ENCODE measurements at places on chromosomes 2 and 18.

- DNase-seq: no peak
Observed at GRCh38 chr2:24253303-24253919, 78.6 kb downstream of the FAM228A start.

- no peak for DNase-seq
Observed at GRCh38 chr2:160657196-160657595, 163.6 kb upstream of the RBMS1 start.

- no peak for DNase-seq
Observed at GRCh38 chr2:163466331-163467250, 269.2 kb downstream of the FIGN start.

- DNase-seq: no peak
Observed at GRCh38 chr18:52333860-52334259, 6.1 kb upstream of the DCC start.

GRCh38 chr2:79219383-79219988, 59.9 kb upstream of the REG3A start:
- DNase-seq: no peak

- no peak for DNase-seq
Observed at GRCh38 chr2:121828281-121828731, 72.9 kb downstream of the TSN start.

- no peak for DNase-seq
Observed at GRCh38 chr2:135965756-135966155, 19.7 kb downstream of the DARS1 start.

GRCh38 chr2:158497486-158497885, 40.7 kb downstream of the PKP4 start:
- DNase-seq: no peak

DNA sequence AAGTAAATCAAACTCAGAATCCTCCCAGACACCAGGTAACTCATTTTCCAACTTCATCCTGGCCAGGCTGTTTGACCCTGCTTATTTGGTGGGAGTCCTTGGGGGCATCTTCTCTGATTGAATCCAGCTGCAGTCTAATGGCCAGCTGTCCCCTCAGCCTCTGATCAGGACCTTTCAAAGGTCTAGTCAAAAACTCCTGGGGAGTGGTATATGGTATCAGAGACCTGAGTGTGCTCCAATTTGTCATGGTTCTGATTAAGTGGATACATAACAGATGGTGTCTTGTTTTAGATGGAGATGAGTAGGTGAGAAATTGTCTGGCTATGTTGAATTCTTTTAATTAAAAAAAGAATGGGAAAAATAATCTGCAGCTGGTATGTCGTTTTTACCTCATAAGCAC, 842.6 kb upstream of the ACVR2A start:
- no peak for DNase-seq

- DNase-seq: no peak
Observed at GRCh38 chr2:10022966-10023662, 20.2 kb upstream of the KLF11 start.

- DNase-seq: no peak
Observed at GRCh38 chr2:240672701-240673190, 9.9 kb downstream of the AQP12B start.

GRCh38 chr2:239318790-239319661, 81.8 kb downstream of the HDAC4 start:
- no peak for DNase-seq

DNA sequence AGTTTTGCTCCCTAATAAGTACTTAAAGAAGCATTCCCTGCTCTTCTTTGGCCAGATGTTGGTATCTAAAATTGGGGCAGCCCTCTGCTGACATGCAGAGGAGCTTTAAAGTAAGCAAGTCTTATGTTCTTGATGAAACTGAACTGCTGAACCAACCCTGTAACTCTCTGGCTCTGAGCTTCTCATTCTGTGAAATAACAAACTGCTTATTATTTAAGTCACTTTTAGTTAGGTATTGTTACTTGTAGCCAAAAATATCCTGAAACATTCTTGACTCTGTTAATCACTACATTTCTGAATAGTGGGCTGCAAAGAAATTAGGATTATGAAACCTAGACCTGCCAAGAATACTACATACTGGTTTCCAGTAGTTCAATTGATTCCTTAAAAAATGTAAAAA, 15.5 kb downstream of the PPP3R1 start:
- no peak for DNase-seq

DNA sequence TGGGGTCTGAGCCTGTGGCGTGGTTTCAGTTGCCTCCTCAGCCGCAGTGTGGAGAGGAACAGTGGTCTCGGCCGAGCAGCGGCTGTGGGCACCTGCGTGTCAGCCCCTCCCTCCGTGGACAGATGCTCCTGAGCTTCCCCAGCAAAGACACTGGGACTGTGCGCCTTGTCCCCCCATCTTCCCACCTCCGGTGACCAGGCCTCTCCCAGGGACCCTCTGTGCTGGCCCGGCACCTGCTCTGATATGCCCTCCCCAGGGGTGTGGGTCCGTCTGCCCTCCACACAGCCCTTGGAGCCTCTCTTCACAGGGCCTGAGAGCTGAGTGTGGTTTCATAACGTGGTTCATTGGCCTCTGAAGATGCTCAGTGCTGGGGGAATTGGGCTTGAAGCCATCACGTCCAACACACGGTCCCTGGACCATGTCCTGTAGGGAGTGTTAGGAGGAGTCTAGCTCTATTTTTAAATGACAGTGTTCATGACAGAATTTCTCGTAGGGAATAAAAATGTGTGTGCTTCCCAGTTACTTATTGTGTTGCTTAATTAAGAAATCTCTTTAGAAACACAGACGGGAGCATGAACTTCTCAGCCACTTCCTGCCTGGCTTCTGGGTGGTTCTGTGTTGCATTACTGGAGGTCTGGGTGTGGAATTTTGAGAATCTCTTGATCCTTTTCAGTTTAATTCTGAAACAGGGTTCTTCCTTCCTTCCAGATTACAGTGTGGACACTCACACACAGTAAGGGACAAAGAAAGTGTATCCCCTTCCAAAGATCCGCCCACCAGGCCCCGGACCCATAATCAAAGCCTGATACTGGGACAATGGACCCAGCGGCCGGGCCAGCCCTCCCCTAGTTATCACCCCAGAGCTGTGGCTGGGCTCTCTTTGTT, 110.7 kb downstream of the NFATC1 start:
- DNase-seq: no peak

DNA sequence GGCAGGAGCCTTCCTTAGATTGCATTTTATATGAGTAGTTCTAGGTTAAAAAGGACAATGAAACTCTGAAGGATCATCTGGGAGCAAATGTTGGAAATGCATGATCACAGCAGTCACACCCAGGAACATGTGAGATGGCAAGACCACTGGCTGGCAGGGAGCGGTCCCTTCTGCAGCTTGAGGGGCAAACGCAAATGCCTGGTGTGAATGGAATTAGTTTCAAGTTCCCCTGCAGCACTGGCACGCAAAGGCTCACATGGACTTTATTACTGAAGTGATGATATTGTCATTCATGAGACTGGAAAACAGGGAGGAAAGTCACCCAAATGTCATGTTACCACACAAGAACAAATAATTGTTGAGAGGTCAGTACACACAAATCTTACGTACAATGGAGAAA, 223.3 kb downstream of the FBXO15 start:
- no peak for DNase-seq

GRCh38 chr2:32064021-32064601, 755 bp downstream of the SPAST start:
- DNase-seq: no peak

- no peak for DNase-seq
Observed at GRCh38 chr2:234496055-234496834, 636 bp downstream of the ARL4C start.

DNA sequence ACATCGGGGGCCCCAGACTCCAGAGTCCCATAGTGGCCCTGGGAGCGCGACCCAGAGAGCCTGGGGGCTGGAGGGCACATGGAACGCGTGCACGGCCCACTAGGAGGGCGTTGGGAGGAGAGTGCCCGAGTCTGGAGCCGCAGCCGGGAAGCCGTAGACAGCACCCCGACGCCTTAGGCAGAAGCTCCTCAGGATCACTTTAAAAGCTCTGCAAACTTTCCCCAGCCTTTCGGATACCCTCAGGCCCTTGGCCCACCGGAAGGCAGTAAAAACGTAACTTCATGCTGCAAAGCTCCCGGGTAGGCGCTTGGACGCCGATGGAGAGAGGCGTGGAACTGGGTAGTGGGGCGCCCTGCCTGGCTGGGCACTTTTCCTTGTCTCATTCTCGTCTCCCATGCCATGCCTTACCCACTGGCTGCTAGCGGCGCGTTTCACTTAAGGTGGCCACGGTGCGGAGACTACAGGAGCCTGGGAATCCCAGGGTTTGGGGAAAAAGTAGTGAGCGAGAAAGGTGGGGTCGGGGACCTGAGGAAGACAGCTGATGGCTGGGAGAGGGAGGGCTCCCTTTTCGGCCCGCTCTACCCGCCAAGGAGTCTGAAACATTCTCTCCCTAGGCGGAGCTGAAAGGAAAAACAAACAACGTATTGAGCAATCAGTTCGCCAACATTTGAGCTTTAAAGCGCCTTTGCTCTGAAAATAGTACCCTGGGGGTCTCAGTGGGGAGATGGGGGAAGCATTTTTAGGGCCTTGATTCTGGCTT, 141.8 kb downstream of the MEIS1 start:
- no peak for DNase-seq

GRCh38 chr2:97005353-97005752, 19.0 kb upstream of the FAM178B start:
- DNase-seq: no peak

DNA sequence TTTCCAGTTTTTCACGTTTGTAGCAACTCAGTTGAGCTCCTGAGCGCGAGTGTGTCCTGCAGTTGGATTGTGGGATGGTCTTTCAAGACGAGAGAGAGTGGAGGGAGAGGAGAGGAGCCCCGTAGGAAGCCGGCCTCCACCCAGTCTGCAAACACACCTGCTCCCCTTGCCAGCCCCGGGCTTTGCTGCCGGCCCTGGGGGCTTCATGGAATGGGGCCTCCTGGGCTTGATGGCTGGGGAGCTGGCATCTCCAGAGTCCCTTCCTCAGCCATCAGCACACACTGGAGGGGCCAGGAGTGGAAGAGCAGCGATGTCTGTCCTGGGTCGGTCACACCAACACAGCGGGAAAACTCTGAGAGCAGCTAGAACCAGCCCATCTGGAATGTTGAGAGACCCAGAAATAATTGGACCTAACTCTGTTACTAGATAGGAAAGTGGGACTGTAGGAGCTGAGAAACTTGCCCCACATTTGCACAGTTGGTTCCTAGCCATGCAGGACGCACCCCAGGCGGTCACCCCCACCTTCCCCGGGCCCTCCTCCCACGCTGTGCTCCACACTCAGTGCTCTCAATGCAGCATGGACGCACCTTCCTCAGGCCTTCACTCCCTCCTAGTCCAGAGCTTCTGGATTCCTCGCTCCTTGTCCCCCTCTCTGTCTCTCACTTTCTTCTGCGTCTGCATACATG, 69.6 kb downstream of the PTGR3 start:
- DNase-seq: no peak

- DNase-seq: no peak
Observed at GRCh38 chr2:88845772-88846661, 154.5 kb downstream of the RPIA start.

DNA sequence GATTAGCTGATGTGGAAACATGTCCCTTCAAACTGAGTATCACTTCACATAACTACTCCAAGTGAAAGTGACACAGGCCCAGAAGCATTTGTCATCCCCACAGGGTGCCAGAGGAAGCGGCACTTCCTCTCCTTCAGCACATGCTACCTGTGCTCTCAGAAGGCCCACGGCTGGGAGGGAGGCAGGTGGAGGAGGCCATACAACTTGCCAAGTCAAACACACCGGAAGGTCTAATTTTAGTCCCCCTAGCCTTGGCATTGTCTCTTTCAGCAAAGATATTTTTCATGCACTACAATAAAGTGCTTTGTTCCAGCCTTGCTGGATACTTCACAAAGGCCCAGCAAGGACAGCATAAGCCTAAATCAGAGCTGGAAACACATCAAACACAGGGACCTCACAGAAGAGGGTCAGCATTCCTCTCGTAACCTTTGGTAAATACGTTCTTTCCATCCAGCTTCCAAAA, 38.0 kb downstream of the VSNL1 start:
- no peak for DNase-seq

- no peak for DNase-seq
Observed at GRCh38 chr2:64426183-64426952, 27.6 kb upstream of the LGALSL start.

DNA sequence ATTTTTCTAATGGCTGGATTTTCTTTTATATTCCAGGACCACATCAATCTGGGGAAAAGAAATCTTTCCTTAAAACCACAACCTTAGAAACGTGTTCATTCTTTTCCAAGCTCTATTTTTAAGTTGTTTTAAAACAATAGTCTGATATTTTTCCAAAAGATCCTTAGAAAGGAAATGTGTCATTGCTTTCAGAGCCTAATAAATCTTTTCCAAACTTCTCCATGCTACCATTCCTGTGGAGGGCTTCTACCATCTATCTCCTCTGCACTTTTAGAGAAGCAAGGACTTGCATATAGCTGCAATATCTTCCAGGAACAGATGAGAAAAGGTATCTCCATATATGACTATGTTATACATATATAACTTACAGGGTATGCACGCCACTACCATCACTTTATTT, 21.2 kb downstream of the WDFY1 start:
- no peak for DNase-seq

GRCh38 chr2:230898016-230898712, 26.9 kb downstream of the GPR55 start:
- no peak for DNase-seq

DNA sequence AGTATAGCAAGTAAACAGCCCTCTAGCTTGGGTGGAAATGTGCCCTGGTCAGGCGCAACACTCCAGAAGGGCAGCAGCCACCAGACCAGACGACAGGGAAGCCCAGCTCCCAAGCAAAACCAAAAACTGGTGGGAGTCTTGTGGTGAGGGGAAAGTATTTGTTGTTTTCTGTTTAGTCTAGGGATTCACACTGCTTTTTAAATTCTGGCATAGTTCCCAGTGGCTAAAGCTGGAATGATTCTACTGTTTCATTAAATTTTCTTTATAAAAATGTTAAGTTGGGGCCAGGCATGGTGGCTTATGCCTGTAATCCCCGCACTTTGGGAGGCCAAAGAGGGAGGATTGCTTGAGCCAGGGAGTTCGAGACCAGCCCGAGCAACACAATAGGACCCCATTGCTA, 38.5 kb downstream of the MERTK start:
- no peak for DNase-seq

DNA sequence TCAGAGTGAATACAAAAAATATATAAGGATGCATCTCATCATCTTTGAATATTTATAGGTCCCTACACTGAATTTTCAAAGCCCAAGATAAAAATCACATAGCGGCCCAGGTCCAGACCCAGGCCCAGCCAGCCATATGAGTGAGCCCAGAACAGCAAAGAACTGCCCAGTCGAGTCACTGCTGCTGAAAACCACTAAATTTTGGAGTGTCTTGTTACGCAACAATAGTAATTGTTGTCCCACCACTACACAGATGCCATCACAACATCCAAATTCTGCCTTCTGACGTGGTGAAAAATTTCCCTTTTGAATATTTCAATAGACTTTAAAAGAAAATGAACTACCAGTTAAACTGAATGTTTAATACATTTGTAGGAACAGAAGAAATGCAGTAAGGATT, 5.7 kb downstream of the C18orf32 start:
- no peak for DNase-seq
